H54 (cell line): ENCODE measurements at places on chromosomes 7 and 10.
A peak's percentile ranks its signal among the peaks of the same experiment; 100 is the strongest.

DNA sequence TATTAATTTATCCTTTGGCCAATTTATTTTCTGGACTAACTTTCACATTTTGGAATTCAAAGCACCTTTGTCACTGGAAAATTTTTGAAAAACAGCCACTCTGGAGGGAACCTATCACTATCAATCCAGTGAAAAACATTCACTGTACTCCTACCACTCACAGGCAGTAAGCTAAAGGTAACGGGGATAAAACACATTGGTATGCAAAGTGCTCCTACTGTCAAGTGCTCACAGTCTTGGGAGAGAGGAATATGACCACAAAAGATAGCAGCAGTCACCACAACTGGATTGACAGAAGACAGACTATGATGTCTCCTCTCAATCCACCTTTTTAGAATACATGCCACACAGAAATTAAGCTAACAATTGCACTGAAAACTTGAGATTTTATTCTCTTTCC, 13.3 kb downstream of the GSAP start:
- DNase-seq, result no peak

DNA sequence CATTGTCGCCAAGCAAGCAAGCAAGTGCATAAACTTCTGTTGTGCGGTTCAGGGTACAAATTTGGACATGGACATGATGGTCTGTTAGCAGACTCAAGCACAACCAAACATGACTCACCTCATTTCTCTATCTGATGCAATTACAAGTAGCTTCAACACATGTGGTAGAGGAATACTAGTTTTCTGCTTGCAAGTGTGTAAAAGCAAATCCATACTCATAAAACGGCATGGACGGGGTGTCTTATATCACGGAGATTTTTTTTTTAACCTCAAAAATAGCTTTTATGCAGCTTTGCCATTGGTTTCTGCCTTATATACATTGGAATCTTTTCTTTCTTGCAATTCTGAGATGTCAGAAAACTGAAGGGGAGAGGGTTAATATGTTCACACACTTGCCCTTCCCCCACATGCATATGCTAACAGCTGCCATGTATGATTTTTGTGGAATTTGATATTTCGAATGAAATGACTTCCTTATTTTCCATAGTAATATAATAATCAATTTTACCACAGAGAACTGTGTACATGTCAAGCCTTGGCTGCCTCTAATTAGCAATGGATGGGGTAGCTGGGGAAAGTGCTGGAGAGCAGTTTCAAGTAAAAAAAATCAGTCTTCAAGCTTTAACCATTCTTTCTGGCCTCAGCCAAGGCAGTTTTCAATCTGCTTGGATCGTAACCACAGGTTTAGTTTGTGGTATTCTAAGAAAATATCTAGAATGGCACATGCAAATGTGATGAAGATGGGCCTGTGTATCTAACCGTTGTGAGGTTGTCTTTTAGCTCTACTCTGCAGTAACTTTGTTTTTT, 106.0 kb upstream of the PDCD4 start:
- no peak for DNase-seq

DNA sequence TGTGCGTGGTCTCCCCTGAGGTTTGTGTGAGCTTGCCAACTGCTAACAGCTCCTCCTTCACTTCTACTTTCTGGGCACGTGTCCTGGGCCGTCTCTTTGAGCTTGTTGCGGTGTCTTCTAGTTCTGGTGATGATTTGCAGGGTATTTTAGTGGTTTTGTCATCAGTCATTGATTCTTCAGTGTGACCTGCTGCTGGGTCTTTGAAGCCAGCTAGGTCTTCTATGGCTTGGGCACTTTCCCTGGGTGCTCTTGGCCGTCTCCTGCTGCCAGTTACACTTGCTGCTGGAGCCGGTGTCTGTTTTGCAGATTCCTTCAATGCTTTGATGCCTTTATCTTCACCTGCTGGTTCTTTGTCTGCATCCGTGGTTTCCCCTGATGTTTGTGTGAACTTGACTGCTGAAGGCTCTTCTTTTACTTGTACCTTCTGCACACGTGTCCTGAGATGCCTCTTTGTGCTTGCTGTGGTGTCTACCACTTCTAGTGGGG, 23.0 kb downstream of the MKI67 start:
- no peak for DNase-seq

GRCh38 chr10:86035791-86036543, 330.6 kb downstream of the GRID1 start:
- DNase-seq, result no peak

DNA sequence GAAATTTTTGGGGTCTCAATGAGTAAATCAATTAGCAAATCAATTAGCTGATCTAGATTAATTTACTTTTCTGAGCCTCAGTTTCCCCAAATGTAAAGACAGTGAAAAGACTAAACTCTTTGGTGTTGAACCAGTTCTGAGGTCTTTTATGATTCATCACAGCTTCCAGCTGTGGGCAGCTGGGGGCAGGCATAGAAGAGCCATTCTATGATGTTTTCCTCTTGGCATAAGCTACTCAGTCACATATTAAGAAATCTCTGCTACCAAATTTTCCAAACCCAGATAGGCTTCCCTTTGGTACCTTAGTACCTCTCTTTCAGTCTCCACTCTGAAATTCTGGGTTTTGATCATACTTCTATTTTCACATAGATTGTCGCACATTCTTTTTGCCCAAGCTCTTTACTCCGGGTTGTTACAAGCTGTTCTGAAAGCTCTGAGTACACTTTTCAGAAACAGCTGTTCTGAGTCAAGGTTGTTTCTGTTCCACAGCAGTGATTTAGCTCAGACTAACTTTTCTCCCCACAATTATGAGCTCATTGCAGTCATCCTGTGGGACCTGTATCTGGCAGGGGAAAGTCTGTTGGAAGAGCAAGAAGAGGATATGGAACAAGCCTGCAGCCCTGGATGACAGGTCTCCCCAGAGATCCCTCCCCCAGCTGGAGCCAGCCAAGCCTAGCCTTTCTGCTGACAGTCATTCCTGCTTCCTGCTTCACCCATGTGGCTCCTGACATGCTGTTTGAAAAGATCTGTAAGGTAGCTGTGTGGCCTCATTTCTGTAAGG, 599.6 kb upstream of the GHITM start:
- no peak for DNase-seq

DNA sequence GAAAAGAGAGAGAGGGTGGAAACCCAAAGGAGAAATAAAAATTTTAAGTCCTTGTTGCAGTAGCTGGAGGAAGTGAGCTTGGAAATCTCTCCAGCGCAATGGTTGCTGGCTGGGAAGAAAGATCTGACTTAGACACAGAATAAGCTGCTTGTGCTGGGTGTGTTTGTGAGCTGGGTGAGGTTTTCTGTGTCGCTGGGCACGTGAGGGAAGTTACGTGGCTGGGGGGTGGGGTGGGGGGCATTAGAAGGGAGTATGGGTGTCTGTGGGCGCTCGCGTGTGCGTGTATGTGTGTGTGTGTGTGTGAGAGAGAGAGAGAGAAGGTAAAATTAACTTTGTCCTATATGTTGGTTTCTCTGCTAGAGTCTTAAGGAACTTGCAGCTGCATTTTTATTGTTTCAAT, 11.6 kb downstream of the TCF7L2 start:
- no peak for DNase-seq

GRCh38 chr10:43132867-43133787, 5.1 kb upstream of the CSGALNACT2 start:
- no peak for DNase-seq

DNA sequence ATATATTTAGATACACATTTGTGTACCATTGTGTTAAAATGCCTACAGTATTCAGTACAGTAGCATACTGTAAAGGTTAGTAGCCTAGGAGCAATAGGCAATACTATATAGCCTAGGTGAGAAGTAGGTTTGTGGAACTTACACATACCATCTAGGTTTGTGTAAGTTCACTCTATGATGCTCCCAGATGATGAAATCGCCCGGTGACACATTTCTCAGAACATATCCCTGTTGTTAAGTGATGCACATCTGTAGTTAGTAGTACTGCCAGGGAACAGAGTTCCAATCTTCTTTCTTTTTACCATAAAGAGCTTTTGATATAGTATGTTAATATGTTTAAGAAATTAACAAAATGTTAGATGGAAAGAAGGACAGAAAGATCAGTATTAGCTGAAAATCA, 138.2 kb downstream of the SNX13 start:
- no peak for DNase-seq

DNA sequence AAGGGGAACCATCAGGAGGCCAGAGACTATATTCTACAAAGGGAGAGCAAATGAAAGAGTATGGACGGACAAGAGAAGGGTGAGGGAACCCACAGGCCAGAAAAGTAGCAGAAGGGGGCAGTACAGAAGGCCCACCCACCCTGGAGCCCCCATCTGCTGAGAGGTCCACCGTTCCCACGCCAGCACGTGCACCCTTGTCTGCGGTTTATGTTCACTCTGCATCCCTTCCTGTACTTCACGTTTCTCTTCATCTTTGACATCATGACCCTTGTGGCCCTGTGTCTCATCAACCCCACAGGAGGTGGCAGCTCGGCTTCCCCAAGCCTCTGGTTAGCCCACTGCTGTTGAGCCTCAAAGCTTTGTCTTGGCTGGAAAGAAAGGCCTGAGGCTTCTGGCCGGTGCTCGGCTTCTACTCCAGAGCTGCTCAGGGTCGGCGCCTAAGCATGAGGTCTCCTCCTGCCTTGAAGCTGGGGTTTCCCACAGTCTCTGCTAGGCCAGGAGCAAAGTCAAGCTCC, 138.0 kb downstream of the DLG5 start:
- no peak for DNase-seq

DNA sequence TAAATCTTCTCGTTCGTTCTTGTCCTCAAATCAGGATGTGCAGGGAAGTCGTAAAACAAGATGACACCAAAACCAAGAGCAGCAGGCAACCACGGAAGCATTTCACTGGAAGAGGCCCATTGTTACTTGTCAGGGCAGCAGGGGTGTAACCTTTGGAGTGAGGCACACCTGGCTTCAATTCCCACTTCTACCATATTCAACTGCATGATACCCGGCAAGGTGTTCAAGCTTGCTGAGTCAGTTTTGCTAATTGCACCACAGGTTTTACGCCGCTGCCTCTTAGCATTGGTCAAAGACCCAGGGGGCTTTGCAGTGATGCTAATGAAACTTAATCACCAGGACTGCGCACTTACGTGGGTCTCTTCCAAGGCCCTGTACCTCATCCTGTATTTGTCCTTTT, 50.0 kb upstream of the PTER start:
- no peak for DNase-seq

- peak; percentile 45 for DNase-seq
Observed at GRCh38 chr10:120508393-120508792, 51.4 kb downstream of the PLPP4 start.

DNA sequence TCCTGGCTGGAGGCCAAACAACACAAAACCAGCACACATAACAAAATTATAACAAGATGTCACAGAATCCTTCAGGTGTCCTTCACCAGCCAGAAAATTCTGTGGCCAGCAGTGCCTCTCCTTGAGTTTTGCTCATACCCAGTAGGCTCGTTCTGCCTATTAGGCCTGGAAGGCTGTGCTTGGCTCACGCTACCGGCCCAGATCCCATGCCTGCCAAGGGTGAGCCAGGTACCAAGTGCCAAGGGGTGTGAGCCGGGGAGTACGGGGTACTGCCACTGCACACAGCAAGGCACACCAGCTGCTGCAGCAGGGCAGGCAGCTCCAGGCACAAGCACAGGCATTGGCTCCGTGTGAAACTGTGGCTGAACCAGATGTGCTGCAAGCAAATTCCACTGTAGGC, 1562.0 kb downstream of the REEP3 start:
- no peak for DNase-seq

DNA sequence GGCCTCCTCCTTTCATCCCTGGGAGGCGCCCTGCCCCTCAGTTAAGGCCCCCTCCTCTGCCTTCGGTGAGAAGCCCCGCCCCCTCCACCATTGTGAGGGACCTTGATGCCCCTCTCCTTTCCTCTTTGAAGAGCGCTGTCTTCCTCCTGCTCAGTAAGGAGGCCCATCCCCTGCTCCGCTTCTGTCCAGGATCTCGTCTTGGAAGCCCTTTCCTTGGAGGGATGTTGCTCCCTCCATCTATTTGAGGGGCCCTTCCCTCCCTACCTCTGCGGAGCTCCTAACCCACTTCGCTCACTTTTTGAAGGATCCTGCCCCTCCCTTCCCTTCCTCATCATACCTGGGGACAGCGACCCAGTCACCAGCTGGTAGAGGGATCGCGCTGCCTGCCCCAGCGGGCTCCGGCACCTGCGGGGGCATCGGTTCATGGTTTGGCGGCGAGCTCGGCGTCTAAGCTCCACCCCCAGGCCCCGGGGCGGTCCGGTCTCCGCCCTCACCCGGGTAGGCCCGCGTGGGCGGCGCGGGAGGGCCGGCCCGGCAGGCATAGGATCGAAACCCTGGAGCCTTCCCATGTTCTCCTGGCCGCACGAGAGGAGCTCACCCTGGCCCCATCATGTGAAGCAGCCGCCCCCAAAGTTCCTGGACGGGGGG, 4.1 kb downstream of the KCNIP2 start:
- no peak for DNase-seq

- DNase-seq, result no peak
Observed at GRCh38 chr7:96408881-96409280, 87.0 kb upstream of the SLC25A13 start.

DNA sequence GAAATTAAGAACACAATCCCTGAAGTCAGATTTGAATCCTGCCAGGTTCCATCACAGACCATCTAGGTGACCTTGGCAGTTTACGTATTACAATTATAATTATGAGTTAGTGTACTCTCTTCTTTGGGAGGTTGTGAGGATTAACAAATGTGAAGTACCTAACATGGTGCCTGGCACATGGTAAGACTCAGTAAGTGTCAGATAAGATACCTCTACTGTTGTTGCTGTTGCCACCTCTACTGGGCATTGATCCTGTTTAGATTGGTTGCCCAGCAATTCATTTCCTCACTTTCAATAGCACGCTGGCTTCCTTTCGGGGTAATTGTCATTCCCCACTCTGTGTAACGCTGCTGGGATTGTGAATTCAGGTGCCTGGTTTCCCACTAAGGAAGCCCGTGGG, 31.7 kb upstream of the HGF start:
- DNase-seq, result no peak

DNA sequence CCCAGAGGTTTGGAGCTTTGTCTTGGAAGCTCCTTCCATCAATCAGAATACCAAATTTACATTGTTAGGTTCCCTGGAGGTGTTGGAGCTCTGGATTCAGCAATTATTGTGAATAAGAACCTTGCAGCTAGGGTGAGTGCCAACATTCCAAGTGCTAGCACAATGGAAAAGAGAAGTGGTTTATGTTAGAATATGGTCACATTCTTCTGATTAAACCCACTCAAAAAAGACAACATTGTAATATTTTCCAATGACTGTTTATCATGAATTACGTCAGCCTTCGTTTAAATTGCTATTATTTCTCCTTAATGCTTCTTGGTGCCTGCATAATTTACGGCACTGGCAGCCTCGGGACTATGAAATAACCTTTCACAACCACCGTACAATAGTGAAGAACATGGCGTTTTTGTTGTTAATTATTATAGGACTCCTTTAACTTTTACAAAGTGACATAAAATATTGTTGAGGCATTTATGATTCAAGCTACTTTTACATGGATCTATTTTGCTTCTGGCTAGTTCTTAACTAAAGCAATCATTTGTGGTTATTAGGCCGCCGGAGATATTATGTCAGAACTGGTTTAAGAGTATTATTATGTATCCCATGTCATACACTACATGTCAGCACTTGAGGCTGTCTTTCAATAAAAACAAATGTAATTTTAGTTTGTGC, 117.7 kb downstream of the ARID5B start:
- no peak for DNase-seq
